A549 (cell line): ENCODE measurements at places on chromosomes 16 and 17. TPM values are rescaled to one million over a fixed set of nuclear protein-coding genes. Genes with fewer than 3 reads are reported as not detected.

DNA sequence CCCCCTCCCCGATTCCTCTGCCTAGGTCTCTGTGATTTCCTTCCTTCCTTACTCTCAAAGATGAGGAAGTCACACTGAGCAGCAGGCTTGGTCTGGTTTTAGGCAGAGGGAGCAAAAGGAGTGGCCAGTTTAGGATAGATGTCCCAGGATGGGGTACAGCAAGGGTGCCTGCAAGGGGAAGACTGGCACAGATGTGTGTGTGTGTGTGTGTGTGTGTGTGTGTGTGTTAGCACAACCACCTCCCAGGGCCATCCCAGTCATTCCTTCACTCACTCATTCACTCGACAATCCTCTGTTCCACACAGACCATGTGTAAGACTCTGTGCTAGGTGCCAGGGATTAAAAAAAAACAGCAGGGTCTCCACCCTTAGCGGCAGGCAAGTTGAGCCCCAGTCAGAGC, 35.9 kb downstream of the TMEM132E start:
- no peak for DNase-seq

GRCh38 chr17:46212634-46213435, 19.6 kb upstream of the KANSL1 start:
- DNase-seq = peak; percentile 88

DNA sequence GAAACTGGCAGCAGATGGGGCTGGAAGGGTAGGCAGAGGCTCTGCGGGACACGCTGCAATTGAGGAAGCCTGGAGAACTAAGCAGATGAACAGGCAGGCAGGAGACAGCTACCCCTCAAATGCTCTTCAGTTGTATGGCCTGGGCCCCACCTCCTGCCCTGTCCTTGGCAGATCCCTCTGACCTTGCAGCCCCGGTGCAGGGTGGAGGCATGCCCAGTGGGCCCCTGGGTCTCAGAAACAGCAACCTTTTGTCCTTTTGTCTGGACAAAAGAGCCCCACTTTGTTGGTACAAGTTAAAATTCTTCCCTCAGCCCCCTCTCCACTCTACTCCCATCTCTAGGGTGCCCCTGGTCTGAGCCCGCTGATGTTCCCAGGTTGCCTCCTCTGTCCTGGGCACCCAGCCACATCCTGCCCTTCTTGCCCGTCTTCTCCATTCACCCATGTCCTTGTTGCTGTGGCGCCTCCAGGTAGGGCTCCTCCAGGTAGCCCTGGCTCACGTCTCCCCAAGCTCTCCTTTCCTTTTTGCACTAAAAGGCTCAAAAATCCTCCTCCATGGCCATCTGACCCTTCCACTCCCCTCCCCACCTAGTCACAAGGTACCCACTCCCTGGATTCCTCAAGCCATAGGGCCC, 136.8 kb downstream of the CLEC16A start:
- no peak for DNase-seq

CCL17 gene
- not detected in 3 replicates for polyA plus RNA-seq

GRCh38 chr16:21227866-21228265, 5.6 kb upstream of the ANKS4B start:
- DNase-seq = no peak

ZP2 gene
- polyA plus RNA-seq = not detected in 3 replicates

KRTAP4-11 gene
- not detected in 3 replicates for polyA plus RNA-seq

GRCh38 chr17:65664266-65664665, 102.8 kb upstream of the AXIN2 start:
- DNase-seq = no peak

GRCh38 chr16:85220964-85221731, 108.9 kb upstream of the CIBAR2 start:
- no peak for DNase-seq

SDR42E1 gene
- 1.3 to 1.7 TPM (median 1.4 TPM) in 3 replicates for polyA plus RNA-seq

- no peak for DNase-seq
Observed at GRCh38 chr17:65290616-65291015, 153.4 kb downstream of the RGS9 start.

TP53TG3D gene
- polyA plus RNA-seq = 1.3 to 2.0 TPM (median 1.7 TPM) in 3 replicates

DNA sequence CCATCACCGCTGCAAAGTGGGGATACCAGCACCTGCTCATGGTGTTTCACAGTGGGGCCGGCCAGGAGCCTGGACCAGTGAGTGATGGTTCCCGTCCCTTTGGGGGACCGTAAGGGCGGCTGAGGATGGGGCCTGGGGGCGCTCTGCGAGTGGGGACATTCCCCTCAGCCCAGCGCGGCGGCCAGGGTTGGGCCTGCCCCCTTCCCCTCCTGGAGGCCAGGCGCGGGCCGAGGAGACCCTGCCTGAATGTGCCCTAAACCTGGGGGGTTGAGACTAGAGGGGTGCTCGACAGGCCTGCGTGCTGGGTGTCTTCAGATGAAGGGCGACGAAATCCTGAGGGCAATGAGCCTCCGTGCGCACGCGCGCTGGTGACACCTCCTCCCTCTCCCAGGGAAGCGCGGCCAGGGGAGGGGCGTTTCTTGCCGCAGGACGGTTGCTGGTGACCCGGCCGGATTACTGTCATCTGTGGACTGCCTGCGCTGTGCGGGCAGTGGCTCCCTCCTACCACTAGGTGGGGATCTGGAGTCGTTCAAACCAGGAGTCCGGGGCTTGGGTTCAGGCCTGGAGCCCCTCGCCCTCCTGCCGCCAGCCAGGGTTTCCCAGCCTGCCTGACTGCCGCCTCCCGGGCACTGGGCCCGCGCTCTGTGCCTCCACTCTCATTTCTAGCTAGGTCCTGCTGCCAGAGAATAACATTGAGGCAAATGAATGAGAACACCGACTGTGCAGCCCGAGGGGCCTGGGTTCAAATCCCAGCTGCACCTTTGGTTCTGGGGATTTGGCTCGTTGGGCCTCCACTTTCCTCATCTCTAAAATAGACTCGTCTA, 17.1 kb downstream of the TBX2 start:
- DNase-seq = peak; percentile 88

DNA sequence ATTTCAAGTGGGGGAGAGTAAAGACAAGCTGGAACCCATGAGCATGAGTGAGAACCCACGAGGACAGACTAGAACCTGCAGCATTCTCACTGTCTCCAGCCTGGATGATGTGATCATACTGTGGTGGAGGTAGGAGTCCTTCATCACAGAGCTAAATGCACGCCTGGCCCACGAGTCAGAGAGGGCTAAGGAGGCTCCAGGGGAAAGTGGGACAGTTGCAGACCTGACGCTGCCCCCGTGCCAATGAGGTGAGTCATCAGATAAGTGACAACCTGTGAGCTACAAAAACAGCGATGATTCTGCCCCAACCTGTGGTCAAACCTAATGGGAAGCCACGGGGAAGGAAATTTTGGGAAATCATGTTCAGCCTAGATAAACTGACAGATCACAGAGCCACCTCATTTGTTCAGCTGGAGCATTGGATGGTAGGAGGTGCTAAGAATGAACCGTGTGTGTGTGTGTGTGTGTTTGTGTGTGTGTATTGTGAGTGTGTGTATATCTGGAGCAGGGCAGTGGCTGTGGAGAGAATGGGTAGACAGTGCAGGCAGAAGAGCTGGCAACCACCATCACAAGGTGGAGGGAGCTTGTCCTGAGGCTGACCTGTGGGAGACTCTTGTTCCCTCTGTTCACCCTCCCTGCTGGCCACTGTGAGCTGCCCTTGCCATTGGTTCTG, 131.8 kb downstream of the UTP18 start:
- DNase-seq = no peak

KCNH4 gene
- polyA plus RNA-seq = 0.37 to 0.40 TPM (median 0.39 TPM) in 3 replicates

PRRT2 gene
- polyA plus RNA-seq = 0.34 to 0.55 TPM (median 0.44 TPM) in 3 replicates

DNA sequence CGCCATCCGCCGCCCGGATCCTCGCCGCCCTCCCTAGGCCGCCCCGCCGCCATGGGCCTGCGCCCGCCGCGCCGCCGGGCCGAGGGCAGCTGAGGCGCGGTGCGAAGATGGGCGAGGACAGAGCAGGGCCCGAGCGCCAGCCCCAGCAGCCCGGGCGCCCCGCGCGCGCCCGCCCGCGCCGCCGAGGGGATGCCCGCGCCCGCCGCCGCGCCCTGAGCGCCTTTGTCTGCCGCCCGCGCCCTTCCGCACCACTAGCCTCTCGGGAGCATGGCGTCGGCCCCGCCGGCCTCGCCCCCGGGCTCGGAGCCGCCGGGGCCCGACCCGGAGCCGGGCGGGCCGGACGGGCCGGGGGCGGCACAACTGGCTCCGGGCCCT, 278 bp downstream of the RAB11FIP3 start:
- DNase-seq = no peak

DNA sequence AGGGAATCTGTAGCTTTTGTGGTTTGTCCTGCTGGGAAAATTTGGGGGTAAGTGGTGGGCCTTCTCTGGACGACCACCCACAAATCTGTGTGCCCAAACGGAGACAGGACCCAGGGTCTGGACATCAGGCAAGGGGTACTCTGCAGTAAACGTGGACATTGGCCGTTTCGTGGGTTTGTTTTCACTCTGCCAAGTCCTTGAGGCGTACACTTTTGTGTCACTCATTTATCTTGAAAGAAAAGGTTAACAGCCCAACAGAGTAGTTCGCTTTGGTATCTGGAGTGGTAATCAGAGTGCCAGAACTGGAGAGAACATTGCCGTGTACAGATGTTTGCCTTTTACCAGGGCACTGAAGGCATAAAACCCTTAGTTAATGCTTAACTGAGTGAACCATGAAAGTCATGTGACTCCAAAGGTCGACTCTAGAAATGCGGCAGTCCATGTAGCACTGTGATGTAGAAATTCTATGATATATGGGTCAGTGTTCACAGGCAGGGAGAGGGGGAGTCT, 15.4 kb downstream of the NAA60 start:
- DNase-seq = peak; percentile 81

- peak; percentile 56 for DNase-seq
Observed at GRCh38 chr17:58643147-58643546, 48.7 kb downstream of the TEX14 start.

DNA sequence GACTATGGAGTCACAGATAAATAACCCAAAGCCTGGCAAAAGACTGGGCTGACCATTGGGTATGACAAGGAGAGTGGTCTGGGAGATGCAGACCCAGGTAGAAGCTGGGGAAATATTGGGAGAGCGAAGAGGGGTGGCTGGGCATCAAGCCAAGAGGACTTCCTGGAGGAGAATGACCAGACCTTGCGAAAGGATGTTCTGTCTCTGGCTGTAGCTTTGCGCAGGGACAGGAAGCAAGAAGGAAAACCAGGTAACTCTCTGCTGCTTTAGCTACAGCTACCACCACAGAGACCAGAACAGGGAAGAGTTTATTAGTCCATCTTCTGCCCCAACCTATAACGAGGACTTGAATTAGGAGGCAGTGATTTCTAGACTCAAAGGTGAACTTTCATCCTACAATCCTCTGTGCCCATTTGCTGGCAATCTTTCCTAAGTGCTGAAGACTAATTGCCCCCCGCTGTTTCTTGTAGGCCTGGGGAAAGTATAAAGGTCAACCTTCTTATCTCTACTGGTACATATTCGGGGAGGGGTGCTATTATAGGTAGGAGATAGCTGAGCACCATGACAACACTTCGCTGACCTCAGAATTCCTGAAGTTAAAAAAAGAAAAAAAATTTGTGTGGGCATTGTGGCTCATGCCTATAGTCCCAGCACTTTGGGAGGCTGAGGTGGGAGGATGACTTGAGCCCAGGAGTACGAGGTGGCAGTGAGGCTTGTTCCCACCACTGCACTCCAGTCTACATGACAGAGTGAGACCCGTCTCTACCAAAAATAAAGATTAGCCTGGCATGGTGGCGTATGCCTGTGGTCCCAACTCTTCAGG, 19.1 kb upstream of the KIFC3 start:
- peak; percentile 55 for DNase-seq

DNA sequence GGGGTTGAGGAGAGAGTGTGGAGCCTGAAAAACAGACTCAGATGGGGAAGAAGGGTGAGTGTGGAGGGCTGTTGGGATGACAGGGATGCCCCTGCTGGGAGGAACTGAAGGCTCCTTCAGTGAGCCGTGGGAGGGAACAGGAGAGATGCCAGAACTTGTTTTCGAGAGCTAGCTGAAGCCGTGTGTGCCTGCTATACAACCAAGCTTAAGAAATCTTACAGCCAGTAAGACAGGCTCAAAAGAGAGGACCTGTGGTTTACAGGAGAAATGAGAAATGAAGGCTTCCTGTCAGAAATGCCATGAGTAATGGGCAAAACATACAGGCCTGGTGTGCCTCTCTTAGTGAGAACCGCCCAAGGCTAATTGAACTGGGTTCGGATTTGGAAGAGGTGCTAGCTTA, 99.6 kb downstream of the SPACA3 start:
- DNase-seq = no peak

DNA sequence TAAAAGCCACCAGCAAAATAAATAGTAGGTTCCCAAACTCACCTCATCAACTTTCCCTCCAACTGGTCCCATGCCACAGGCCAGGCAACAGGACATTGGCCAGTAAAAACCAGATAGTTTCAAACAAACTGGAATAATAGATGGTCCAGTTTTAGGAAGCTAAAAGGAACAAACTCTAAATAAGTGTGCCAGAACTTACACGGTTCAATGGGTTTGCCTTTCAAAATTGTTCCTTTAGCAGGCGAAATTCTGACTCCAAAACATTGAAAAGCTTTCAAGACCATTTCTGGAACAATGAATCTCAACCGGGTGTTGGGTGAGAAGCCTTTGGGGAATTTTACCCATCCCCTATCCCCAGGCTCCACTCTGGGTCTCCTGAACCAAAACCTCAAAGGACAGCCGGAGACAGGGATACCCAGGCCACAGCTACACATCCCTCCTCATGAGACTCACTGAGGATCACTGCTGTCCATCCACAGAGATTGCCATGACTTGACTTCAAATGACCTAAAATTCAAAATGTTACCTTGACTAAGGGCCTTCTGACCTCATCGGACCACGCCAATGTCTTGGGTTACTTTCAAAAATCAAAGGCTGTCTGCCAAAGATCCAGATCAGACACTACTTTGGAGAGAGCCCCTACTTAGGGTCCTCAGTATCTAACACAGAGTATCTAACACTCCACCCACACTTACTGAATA, 13.0 kb downstream of the AXIN2 start:
- DNase-seq = no peak

GPR142 gene
- not detected in 3 replicates for polyA plus RNA-seq

CDH15 gene
- 0.03 to 0.09 TPM (median 0.08 TPM) in 3 replicates for polyA plus RNA-seq

DNA sequence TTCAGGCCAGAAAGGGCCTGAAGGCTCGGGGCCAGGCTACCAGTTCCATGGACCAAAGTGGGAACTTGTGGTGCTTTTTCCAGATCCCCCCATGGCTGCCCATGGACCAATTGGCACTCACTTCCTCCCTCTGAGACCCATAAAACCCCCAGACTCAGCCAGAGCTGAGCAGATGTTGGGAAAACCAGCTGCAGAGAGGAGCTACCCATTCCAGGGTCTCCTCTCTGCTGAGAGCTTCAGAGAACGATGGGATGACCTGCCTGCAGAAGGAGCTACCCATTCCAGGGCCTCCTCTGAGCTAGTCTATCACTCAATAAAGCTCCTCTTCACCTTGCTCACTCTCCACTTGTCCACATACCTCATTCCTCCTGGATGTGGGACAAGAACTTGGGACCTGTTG, 52.2 kb upstream of the MED9 start:
- DNase-seq = no peak

- no peak for DNase-seq
Observed at GRCh38 chr17:1126250-1126797, 53.5 kb downstream of the ABR start.

KRT33B gene
- 0.05 to 0.08 TPM in 2 of 3 replicates, not detected in the other for polyA plus RNA-seq

FAM234A gene
- polyA plus RNA-seq = 52.3 to 54.9 TPM (median 53.3 TPM) in 3 replicates

GRCh38 chr16:66026211-66026610, 340.3 kb upstream of the CDH5 start:
- DNase-seq = no peak
